ENCODE measurements at places on chromosomes 2 and 18.

DNA sequence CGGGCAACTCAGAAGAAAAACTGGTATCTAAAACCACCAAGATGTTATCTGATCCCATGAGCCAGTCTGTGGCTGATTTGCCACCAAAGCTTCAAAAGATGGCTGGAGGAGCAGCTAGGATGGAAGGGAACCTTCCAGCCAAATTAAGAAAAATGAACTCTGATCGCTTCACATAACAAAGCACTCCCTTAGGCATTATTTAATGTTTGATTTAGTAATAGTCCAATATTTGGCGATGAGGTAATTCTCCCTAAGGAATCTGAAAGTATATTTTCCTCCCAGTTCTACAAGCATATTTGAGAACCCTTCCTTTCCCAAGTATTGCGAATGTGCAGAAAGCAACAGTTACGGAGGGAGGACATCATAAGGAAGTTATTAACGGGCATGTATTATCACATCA lies 156.6 kb downstream of the KCNJ3 start:
- DNase-seq: no peak

GRCh38 chr2:215724146-215724545 lies 288.3 kb upstream of the FN1 start:
- no peak for DNase-seq

DNA sequence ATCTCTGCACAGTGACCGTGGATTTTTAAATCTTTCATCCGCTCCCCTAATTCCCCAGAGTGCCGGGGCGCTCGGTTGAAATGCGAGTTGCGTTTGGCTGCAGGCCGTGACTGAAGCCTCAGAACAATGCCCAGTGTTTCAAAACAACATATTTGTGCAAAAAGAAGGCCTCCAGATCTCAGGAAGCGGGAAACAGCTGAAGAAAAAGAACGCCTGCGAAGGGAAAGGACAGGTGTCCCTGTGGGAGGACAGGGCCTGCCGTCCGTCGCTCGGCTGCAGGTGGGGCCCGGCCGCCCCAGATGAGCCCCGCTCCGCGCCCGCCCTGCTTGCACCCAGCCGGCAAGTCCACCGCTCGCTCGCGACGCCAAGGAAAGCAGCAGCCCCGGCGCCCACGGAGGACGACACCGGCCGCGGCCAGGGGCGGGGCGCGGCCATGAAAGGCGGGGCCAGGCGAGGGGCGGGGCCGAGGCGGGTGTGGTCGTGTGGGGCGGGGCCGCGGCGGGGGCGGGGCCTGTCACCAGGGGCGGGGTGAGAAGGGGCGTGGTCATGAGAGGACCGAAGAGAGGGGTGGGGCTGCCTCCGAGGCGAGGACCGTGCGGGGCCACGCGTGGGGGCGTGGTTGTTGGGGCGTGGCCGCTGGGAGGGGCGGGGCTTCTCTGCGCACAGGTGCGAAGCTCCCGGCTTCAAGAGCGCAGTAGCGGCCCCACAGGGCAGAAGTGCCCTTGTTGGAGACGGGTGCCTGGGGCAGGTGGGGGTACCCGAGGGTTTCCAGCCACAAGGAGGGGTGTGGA lies 17.6 kb upstream of the BOK start:
- DNase-seq: peak; percentile 66

- DNase-seq: no peak
Measured at GRCh38 chr2:212941361-212941760, 210.1 kb downstream of the IKZF2 start.

- no peak for DNase-seq
Measured at GRCh38 chr2:157989227-157989626, 112.4 kb upstream of the UPP2 start.
